Stimulated activated CD8-positive, alpha-beta memory T cell treated with anti-CD3 and anti-CD28 coated beads, Interleukin-15, amount 100 ng/mL, for 48 hours (primary cell): ENCODE measurements at places on chromosomes 3 and 15.

- DNase-seq: no peak
Measured at GRCh38 chr3:54125300-54125699, 2.9 kb downstream of the CACNA2D3 start.

DNA sequence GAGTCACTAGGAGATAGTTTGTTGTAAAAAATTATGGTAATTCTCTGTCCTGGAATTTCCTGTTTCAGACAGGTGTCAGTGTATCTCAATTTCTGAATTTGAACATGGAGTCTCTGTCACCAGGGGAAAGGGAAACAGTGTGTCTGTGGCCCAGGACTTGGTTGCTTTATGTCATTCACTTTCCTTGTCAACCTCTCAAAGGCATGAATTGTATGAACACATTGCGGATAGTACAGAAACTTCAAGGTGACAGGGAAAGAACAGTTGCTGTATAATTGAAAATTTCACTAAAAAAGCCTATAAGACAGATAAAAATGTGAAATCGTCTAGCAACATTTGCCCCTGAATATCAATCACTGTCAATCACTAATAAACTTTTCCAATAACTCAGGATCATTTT lies 175.0 kb upstream of the DPH6 start:
- DNase-seq: no peak

- DNase-seq: no peak
Measured at GRCh38 chr3:181425074-181425473, 286.7 kb upstream of the SOX2 start.

DNA sequence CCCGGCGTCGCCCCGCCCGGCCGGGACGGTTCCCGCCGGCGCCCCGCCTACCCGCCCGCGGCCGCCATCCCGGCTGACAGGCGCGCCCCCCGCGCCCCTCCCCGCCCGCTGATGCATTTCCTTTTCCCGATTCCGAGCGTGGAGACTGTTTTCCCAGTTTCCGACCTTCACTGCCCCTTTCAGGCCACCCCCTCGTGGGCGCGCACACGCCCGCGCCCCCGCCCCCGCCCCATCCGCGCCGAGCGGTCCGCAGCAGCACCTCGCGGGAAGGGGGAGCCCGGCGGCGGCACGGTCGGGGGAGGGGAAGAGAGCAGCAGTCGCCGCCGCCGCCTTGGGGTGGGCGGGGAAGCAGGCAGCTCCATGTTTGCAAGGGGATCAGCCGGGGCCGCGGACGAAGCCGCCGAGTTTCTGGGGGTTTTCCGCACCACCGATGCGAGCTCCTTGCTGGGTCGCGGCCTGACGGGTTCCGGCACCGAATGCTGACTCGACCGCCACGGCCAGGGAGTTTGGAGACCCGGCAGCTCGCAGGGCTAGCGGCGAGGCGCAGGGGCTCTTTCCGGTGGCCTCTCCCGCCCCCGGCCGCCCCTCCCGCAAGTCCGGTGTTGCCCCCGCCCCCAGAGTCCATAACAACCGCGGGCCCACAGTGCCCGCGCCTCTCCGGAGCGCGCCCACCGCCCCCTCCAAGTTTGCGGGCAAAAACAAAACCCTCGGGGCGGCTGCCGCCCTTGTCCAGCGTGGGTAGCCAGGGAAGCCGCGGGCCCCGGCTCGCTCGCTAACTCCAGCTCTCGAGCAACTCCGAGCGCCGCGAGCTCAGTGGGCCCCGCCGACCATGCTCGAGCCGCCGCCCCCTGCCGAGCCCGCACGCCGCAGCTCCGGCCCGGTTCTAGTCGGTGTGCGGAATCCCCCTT lies 3.2 kb upstream of the SIN3A start:
- peak; percentile 74 for DNase-seq

- DNase-seq: no peak
Measured at GRCh38 chr3:191412759-191413158, 48.2 kb upstream of the PYDC2 start.

DNA sequence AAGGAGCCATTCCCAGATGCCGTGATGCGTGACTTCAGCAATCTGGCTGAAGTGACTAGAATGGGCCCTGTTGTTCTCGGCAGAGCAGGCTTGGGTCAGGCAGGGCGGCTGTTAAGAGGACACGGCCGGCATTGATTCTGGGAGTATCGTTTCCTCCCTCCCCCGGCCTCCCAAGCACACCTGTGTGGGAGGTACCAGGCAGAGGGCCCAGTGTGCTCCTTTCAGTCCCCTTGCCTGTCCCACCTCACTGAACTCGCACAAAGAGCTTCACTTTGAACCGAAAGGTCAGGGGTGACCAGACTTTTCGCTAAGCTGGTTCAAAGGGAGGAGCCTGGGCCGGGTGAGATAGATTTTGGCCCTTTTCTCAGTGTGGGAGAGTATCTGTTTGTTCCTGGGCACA lies 92.7 kb downstream of the CEMIP start:
- no peak for DNase-seq

DNA sequence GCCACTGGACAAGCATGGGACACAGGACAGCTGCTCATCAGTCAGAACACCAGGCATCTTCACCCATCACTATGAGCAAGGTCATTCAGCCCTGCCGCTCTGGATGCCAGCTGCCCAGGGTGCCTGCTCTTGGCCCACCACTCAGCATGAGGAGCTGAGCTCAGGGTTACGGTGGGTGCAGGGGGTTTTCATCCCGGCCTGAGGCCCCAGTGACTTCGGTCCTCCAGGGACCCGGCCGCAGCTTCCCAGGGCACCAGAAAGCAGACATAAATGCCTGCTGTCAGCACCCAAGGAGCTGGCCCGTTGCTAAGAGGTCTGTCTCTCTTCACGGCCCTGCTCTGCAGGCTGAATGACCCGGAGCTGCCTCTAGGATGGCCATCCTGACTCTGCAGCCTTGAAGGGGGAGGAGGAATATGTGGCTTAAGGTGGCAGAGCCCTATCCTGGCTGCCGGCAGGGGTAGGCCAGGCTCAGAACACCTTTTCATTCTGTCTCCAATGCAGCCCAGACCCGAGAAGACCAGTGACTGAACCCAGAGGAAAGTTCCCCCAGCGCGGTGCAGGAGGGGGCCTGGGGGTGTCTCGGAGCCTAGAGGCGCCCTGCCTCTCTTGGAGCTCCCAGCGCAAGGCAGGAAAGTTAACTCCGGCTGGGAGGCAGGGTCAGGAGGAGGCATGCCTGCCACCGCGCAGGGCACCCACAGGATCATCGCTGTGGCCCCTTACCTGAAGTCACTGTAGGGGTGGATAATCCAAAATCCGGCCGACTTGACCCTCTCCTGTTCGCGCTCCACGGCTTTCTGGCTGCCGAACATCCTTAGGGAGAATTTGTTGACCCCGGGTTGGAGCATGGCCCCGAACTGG lies 1.8 kb downstream of the HCN4 start:
- DNase-seq: no peak

DNA sequence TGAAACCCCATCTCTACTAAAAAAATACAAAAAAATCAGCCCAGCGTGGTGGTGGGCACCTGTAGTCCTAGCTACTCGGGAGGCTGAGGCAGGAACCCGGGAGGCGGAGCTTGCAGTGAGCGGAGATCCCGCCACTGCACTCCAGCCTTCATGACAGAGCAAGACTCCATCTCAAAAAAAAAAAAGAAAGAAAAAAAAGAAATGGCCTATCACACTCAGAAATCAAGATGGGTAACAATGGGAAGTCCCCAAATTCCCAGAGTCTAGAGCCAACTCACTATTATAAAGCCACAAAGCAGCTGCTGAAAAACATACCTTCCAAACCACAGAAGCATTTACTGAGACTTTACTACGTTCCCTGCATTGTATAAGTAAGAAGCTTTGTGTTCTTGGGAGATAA lies 7.5 kb downstream of the HDGFL3 start:
- DNase-seq: peak; percentile 6

DNA sequence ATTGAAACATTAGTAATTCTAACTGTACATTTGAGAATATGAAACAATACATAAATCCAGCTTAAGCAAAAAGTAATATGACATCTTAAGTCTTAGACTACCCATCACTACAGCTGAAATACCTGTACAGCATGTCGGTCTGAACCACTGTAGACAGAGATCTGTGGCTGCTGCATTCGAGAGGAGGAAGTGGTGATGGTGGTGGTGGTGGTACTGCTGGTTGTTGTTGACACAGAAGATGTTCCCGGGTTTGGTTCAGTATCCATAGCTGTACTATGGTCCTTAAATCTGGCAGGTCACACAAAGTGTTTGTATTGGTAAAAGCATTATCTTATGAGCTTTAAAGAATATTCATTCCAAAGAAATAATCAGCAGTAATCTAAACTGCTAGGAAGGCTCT lies 2.9 kb downstream of the PHC3 start:
- peak; percentile 15 for DNase-seq

- DNase-seq: no peak
Measured at GRCh38 chr3:159672728-159673688, 315.6 kb upstream of the IL12A start.

- no peak for DNase-seq
Measured at GRCh38 chr3:106401666-106402490, 533.1 kb upstream of the CBLB start.

DNA sequence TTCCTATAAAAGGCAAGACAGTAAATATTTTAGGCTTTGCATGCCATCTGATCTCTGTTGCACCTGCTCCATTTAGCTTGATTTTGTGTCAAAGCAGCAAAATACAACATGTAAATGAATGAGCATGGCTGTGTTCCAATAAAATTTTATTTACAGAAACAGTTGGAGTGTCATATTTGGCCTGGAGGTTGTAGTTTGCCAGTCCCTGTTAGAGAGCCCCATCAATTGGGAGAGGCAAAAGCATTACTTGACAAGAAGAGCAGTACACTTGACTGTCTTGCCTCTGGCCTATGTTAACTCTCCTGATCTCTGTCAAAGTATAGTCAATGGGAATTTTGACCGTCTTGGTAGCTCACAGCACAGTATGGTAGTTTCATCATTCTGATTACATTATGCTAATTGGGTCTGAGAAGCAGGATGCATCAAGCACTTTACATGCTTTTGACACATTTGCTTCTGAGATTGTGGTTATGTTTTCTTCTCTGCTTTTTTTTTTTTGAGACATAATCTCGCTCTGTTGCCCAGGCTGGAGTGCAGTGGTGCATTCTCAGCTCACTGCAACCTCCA lies 35.4 kb downstream of the SLC28A2 start:
- DNase-seq: no peak

- DNase-seq: no peak
Measured at GRCh38 chr3:110393941-110394340, 677.7 kb upstream of the NECTIN3 start.

DNA sequence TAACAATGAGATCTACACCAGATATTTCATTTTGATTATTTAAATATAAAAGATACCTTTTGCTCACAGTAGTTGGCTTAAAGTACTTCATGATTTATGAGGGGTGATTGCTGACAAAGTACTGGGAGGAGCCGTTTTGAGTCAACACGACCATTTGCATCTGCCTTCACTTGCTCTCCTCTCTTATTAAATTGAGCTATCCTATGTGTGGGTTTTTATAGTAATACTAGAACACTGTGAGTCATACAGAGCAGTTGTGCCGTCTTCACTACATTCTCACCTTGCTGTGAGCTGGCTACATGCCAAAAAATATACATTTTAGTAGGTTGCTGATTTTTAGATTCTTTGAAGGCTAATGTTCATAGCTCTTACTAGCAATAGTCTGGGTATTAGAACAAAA lies 161.2 kb downstream of the ALCAM start:
- no peak for DNase-seq

DNA sequence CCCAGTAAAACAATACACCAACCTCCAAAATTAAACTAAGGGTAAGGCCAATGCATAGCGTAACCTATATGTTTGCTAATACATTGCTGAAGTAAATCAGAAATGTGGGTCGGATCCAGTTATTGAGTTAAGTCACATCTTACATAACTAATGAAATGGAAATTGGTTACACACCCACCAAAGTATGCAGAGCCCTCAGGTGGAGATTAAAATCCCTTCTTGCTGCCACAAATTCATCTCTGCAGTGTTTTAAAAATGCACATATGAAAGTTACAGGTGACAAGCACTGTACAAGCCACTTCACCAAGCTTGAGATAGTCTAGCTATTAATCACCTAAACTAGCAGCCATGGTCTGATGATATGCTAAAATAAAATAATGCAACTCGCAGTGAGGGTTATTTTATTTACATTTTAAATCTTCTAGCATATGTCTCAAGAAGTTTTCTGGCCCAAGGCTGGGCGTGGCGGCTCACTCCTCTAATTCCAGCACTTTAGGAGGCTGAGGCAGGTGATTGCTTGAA lies 130.6 kb downstream of the AQP9 start:
- DNase-seq: no peak

- DNase-seq: no peak
Measured at GRCh38 chr3:20683910-20684309, 497.9 kb upstream of the SGO1 start.

GRCh38 chr3:108588601-108589000 lies 637 bp downstream of the CIP2A start:
- DNase-seq: no peak

DNA sequence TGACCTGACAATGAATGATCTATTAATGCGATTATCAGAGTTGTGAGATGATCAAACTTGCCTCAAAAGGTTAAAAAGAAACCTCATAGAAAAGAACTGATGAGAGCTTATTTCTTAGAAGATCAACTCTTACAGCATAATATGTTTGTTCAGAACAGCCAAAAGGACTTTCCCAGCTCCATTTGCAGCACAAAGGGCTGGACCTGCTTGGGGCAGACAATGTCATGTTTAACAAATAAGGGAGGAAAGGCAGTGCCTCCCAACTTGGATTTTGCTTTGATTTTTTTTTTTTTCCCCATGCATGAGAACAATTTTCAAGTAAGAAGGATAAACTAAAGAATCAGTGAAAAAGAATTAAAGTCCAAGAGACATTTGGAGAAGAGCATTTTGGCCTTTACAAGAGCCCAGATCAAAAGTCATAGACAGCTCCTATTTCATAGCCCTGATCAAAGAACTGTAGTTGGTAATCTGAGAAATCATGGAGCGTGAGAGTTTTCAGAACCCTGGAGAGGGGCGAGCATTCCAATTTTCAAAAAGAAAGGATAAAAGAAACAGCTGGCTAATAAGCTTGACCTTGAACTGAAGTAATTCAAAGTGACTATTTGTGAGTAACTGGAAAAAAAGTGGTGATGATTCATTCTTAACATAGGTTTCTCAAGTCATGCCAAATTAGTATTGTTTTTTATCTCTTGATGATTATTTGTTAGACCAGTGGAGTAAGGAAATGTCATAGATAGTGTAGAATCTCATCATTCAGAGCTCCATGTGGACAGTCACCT lies 136.0 kb upstream of the CFAP20DC start:
- no peak for DNase-seq

- no peak for DNase-seq
Measured at GRCh38 chr15:100311833-100312476, 29.8 kb downstream of the ADAMTS17 start.

GRCh38 chr15:40763801-40764628 lies at the start of gene GCHFR:
Gene GCHFR, plus strand, starts transcription at chr15:40764068. Its CDS starts 113 bp downstream, at chr15:40764181.
- peak; percentile 66 for DNase-seq

DNA sequence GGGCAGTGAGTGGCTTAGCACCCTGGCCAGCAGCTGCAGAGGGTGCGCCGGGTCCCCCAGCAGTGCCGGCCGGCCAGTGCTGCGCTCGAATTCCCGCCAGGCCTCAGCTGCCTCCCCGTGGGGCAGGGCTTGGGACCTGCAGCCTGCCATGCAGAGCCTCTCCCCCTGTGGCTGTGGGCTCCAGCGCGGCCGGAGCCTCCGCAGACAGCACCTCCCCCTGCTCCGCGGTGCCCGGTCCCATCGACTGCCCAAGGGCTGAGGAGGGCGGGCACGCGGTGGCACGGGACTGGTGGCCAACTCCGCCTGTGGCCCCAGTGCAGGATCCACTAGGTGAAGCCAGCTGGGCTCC lies 386.3 kb downstream of the CNTN4 start:
- no peak for DNase-seq
